ENCODE measurements at places on chromosomes 5 and 9.

DNA sequence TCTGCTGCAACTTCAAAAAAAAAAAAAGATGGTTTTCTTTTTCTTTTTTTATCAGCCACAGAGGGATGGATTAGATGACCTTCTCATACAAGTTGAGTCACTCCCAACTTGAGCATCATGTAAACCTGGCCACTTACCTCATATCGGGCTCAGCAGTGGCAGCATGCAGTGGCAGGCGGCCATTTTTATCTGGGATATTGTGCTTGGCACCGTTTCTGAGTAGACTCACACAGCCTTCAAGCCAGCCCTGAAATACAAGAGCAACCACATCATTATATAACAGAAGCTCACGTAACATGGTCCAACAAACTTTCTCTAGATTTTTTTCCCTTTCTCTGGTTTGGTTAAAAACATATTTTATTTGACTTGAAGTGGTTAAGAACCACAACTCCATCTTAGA is 62.6 kb downstream of the ANKRD55 start:
- DNase-seq, result no peak

DNA sequence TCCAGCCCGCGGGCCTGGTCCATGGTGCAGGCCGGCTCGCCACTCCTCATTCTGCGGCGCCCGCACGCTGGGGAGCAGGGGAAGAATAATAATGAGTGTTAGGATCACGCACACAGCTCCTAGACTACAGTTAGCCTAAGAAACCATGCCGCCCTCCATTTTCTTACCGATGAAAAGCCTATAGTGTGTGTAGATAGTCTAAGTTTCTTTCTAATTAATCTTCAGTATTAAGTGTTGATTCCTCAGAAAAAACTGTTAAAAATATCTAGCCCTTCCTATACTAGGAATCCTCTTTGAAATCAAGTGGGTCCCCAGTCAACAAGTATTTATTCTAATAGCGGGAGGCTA is 9.3 kb downstream of the ZBED3 start:
- DNase-seq, result no peak

DNA sequence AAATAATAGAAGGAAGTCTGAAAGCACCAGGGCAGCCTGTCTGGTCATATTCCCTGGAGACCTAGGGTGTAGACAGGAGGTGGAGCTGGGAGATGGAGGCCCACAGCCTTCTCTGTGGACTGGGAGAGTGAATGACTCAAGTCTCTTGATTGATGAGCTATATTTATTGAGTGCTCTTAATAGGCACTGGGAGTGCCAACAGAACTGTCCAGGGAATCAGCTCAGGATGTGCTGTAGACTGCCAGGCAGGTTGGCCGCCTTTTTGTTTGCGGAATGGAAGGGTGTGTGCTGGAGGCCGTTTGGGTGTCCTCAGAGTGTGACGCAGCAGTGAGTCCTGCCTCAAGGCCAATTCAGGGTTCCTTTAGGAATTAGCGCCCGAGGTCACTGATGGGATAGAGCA is 33.4 kb upstream of the POMT1 start:
- DNase-seq, result no peak

DNA sequence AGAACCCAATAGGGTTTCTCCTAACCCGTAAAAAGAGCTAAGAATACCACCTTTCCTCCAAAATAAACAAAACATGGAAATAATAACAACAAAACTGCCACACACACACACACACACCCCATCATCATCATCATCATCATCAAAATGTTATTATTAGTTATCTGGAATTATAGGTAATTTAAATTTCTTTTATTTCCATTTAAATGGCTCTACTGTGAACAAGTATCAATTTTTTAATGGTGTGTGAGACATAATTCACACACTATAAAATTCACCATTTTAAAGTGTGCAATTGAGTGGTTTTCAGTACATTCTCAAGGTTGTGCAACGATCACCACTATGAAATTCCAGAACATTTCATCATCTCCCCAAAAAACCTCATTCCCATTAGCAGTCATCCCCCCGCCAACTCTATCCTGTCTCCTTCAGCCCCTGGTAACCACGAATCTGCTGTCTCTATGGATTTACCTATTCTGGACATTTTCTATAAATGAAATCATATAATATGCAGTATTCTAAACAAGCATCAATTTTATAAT is 172.7 kb downstream of the ROR2 start:
- no peak for DNase-seq

Data from stimulated activated CD4-positive, alpha-beta T cell treated with anti-CD3 and anti-CD28 coated beads, Interleukin-4, amount 100 ng/mL, for 48 hours (primary cell).